ENCODE measurements at places on chromosomes 5 and 9. TPM values are rescaled to one million over a fixed set of nuclear protein-coding genes. Genes with fewer than 3 reads are reported as not detected.

SRD5A1 gene
- 12.8 TPM for total RNA-seq

RAPGEF6 gene
- total RNA-seq = 26.7 TPM

GRCh38 chr5:167447466-167448375 is 843.7 kb upstream of the WWC1 start:
- no peak for DNase-seq

- no peak for DNase-seq
Observed at GRCh38 chr9:87160148-87161102, 213.1 kb upstream of the GAS1 start.

- DNase-seq = no peak
Observed at GRCh38 chr5:120442694-120443093, 21.4 kb upstream of the PRR16 start.

DNA sequence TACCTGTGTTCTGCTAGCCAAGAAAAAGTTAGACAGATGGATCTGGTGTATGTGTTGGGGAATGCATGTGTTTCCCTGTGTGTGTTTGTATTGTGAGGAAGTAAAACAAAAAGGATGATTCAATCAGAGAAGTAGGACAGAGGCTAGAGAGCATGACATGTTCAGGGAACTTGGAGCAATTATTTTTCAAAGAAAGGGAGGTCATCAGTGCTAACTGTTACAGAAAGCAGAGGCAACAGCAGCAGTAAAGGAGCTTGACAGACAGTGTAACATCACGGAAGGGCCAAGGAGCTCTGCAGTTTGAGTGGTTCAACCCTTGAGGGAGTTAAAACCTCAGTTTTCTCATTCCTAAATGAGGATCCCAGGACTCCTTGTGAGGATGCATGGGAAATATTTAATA is 13.2 kb downstream of the SPINK1 start:
- no peak for DNase-seq

- no peak for DNase-seq
Observed at GRCh38 chr5:126054577-126055347, 368.4 kb upstream of the GRAMD2B start.

GRCh38 chr5:102965653-102966052 is 154.3 kb downstream of the GIN1 start:
- DNase-seq = no peak

DNA sequence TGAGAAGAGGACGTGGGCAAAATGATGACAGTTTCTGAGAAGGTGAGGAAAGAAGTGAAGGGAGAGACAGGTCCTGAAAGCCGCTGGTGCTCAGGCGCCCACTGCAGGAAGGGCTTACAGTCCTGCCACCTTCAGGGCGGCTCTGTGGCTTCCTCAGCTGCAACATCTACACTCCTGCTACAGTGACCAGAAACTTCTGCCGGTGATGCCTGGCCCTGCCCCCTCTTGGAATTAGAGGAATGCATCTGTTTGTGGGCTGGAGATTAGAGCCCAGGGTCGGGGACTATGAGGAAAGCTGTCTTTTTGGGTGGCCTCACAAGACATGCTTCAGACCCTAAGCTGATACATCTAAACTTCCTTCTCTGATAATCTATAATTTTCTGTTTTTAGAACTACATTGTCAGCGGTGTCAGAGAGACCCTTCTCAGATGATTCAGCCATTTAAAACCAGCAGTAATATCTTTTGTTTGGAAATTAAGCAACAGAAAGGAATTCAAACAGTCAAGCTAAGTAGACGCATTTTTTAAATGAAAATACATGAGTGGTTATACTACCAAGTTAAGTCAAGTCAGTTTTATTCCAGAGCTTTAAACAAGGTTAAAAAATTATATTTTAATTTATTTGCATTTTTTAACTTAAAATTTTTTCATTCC is 30.4 kb downstream of the PRDM6 start:
- peak; percentile 59 for DNase-seq

DNA sequence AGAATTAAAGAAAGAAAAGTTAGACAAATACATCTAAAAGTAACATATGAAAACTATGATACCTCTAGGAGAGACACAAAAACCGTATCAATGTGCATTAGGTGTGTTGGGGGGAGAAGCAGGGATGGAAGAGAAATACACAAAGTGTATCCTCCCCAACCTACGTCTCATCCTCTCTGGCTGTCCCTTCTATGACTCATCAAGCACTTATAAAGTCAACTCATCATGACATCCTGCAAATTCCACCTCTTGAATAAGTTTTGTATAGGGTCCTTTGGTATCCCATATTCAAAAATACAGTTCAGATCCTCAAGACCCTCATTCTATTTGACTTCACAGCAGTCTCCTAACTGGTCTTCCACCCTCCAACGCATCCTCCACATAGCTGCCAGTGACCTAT is 917.6 kb upstream of the DMAC1 start:
- no peak for DNase-seq

GRCh38 chr5:21184581-21184980 is 1196.6 kb upstream of the CDH18 start:
- no peak for DNase-seq

ELOVL7 gene
- total RNA-seq = 8.6 TPM

- DNase-seq = no peak
Observed at GRCh38 chr5:119578937-119579336, 50.4 kb upstream of the FAM170A start.

NFIB gene
- total RNA-seq = 213 TPM

RUSC2 gene
- 36.1 TPM for total RNA-seq

- DNase-seq = no peak
Observed at GRCh38 chr9:133953976-133954709, 38.0 kb downstream of the VAV2 start.

DNA sequence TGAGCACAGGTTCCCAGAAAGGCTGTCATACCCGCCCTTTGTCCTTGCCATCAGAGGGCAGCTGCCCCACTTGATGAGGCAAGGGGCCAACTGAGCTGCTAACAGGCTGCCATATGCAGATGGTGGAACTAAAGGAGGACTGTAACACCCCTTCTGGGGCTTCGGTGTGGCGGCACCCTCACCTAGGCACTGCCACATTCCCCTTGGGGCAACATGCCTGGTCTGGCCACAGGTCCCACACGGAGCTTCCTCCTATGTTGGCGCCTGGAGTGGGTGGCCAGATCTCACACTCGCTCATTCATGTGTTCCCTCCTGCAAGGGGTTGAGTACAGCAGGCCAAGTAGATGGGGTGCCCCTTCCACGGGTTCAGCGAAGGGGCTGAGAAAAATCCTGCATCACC is 777.4 kb upstream of the CHD1 start:
- DNase-seq = no peak
